ENCODE measurements at places on chromosomes 1 and 21.

DNA sequence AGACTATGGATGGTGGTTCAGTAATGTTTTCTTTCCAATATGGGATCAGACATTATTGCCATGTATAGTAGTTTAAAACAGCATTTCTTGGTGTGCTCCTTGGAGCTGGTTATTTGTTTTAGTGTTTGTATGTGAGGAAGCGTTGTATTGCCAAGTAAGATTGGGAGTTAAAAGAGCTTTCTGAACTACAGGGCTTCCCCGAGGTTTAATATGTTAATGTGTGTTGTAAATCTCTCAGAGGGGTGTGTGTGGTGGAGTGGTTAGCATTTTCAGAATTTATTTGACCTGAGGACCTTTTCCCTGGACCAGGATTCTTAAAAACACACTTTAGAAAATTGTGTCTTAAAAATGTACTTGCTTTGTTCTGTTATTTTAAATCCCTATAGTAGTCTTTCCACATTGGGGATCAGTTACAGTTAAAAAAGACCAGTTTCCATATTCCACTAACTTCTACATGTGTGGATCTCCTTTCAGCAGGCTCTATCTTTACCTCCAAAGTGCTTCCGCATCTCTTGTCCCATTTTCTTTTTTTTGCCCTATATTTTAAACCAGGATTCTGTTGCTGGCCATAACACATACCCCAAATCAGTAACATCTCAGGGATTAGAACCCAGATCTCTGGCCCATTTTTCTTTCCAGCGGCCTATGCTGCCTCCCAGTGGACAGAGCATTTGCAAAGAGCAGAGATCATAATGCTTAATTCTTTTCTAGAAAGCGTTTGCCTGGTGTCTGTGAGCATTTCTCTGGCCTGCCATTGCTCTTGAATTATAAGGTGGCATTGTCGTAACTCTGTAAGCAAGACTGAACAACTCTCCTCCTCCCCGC lies 58.6 kb downstream of the PBX1 start:
- DNase-seq: no peak

DNA sequence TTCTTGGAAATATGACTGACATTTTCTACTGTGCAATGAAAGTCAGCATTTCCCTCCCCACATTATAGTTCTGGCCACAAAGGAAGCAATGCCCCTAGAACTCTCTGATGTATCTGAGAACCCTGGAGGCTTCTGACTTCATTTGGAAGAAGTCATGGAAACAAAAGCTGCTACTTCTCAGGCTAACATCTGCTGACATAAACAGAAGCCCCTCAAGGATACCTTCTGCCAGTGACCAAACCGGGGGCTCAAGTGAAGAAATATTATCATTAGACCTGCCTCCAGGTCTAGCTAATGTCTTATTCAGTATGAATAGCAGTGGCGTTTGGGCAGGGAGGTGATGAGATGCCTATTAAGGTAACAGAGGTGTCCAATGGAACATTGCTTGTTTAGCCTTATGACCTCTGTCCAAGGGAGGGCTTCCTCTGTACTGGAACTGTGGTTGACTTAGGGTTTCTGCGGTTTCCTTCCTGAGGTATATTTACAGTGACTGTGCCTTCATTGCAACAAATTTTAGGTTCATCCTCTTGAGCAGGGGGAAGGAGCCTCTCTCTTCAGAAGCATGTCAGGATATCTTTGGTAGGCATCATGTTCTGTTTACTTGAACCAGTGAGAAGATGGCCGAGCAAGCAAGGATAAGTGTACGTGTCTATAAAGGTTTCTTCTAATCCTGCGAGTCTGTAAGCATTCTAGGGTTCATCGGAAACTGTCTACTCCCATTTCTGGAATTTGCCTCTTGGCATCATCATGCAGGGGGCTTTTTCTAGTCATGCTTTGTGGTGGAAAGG lies 161.7 kb downstream of the PBX1 start:
- no peak for DNase-seq

- no peak for DNase-seq
These were observed 151.1 kb downstream of the NTNG1 start for GRCh38 chr1:107291987-107292386.

- DNase-seq: no peak
These were observed 5.6 kb upstream of the ADAMTSL4 start for GRCh38 chr1:150543500-150544143.

- DNase-seq: no peak
These were observed 32.8 kb downstream of the LHX4 start for GRCh38 chr1:180262628-180263488.

- no peak for DNase-seq
These were observed at the start of gene HAPLN2 for GRCh38 chr1:156618853-156619581. HAPLN2 (plus strand) TSS chr1:156619415; CDS start chr1:156623491, 4,076 bp downstream.

DNA sequence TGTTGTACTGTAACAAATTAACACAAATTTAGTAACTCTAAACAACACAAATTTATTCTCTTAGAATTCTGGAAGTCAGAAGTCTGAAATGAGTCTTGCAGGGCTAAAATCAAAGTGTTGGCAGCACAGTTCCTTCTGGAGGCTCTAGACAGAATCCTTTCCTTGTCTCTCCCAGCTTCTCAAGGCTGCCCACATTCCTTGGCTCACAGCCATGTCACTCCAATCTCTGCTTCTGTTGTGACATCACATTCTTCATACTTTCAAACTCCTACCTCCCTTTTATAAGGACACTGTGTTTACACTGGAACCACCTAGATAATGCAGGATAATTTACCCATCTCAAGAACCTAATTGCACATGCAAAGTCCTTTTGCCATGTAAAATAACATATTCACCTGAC lies 225.0 kb upstream of the PRMT6 start:
- DNase-seq: no peak

- no peak for DNase-seq
These were observed 268.8 kb upstream of the NR5A2 start for GRCh38 chr1:199758626-199759255.

DNA sequence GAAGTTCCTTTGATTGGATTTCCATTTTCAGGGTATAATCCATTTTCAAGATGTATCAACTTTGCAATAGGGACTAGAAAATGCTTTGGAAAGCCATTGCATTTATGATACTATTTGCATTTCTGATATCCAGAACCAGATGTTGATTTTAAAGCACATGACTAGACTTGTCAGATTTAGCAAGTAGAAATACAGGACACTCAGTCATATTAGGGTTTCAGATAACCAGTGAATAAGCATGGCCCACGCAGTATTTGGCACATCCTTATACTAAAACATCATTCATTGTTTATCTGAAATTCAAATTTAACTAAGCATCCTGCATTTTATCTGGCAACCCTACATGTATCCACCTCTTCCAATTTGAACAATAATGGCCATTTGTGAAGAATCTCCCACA lies 113.3 kb upstream of the DPT start:
- DNase-seq: no peak

DNA sequence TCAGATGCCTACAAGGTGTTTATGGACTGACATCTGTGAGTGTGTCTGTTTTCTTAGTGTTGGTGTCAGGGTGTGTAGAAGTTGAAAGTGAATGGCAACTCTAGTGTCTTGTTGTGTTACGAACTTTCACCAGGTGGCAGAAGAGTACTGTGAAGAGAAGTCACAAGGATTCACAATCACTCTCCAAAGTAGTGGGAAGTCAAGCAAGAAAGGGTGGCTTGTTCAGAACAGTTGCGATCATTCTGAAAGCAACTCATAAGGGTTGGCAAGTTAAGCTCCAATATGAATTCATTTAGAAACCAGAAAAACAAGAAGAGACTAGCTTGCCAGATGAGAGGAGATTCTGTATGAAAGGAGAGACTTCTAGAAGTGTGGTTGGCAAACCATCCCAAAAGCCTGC lies 86.1 kb downstream of the FASLG start:
- peak; percentile 8 for DNase-seq

DNA sequence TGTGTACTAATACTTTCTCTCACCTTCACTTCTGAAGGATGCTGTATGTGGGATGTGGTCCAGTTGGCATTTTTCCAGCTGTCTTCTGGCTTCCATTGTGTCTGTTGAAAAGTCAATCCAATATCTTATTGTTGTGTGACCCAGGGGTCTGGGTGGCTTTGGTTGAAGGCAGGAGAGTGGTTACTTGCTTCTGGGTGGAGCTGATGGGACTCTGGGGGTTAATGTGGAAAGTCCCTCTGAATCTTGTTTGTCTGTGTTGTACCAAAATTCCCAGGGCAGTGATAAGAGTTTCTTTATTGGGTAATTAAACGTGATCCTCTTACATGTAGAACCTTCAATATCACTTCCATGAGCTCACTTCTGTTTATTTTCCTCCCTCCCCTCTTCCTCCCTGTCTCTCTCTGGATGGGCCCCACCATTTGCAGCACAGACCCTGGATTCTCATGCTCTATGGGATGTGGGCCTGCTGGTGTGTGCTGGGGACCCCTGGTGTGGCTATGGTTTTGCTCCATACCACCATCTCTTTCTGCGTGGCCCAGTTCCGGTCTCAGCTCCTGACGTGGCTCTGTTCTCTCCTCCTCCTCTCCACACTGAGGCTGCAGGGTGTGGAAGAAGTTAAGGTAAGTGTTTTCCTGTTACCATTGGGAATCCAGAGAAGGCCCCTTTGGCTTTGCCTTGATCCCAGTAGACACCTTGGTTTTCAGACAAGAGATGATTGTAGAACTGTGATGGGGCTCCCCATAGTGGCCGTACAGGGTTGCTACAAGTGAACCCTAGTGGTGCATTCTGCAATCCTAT lies 71.5 kb downstream of the HHAT start:
- no peak for DNase-seq

DNA sequence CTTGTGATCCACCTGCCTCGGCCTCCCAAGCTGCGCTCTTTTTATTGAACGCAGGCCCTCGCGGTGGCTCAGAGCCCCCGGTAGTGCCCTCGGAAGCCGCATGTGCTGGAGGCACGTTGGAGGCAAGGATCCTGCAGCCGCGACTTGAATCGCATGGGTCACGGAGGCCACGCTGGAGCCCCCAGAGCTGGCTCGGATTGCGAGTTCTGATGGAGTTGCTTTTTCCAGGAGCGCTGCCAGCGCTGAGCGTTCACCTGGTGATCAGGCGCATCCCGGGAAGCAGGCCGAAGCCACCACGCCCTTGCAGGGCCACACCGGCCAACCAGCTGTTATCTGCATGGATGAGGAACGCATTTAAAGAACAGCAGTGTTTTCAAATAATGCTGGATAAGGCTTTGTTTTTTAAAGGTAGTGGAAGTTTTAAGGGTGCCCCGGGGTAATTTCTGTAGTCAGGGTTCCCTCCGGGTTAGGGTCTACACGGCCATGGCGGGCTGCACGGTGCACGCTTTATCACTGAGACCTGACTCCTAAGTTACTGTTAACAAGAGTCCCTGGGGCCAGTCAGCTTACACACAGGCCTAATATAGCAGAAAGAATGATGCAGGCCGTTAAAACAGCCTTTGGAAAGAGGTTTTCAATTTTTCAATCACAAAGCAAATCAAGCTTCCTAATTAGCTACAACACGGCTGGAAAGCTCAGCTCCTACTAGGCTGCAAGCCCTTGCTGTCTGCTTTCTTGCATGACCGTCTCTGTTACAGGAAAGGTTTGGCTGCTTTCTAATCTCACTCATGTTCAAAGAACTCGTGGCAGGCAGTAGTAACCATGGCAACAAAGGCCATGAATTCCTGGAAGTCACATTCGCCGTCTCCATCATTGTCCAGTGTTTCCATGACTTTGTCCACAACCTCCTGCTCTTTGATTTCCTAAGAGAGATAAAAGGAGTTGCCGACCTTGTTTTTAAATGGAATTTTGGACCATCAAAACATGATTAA lies 6.0 kb downstream of the S100B start:
- no peak for DNase-seq

- DNase-seq: no peak
These were observed 106.6 kb downstream of the NPHP4 start for GRCh38 chr1:5885471-5886139.

- no peak for DNase-seq
These were observed 6.0 kb upstream of the PLA2G2C start for GRCh38 chr1:20192364-20192763.

DNA sequence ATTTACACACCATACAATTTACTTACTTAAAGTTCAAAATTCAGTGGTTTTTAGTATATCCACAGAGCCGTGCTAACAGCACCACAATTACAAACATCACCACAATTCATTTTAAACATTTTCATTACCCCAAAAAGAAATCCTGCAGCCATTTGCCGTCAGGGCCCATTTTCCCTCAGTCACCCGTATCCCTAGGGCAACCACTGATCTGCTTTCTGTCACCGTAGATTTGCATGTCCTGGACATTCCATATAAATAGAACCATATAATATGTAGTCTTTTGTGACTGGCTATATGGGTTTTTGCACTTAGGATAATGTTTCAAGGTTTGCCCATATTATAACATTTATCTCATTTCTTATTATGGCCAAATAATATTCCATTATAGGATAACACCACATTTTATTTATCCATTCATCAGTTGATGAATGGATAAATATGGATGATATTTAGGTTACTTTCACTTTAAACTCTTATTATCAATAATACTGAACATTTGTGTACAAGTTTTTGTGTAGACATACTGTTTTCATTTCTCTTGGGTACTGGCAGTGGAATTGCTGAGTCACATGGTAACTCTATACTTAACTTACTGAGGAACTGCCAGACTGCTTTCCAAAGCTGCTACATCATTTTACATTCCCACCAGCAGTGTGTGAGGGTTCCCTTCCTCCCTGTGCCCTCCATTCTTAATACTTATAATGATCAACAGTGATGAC lies 68.9 kb downstream of the ST3GAL3 start:
- DNase-seq: no peak

- DNase-seq: no peak
These were observed 57.6 kb upstream of the CD34 start for GRCh38 chr1:207968521-207969009.

- no peak for DNase-seq
These were observed 8.9 kb upstream of the ZNF326 start for GRCh38 chr1:89986020-89986419.

- DNase-seq: peak; percentile 24
These were observed at the start of gene TNFRSF1B for GRCh38 chr1:12166834-12167492. TNFRSF1B (plus strand) TSS chr1:12166991; CDS start chr1:12167092, 101 bp downstream.

DNA sequence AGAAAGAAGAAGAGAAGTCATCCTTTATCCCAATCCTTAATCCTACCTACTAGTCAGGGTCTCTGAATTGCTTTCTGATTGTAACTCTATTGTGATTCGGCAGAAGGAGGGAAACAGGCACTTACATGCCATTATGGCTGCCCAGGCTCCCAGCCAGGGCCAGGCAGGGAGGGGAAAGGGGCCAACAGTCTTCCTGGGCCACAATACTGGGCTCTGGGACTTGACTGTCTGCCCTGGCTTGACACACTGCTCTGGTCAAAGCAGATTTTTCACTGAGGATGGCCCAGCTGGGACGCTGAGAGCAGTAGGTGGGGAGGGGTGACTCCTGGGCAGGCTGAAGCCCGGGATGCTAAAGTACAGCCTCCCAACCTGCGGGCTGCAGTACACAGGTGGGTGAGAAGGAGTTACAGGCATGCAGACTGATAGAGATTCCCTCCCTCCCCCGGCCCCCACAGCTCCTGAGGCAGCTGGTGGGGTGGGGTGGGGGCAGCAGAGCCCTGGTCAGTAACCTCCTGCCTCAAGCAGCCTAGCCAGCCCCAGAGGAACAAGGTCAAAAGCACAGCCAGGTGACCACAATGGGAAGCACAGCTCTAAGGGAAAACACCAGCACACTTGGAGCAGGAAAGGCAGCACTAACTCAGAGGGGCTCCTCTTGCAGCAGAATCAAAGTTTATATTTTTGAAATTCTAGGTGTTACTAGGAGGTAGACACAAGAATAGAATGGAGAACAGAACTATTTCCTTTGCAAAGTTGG lies 25.3 kb downstream of the KCND3 start:
- no peak for DNase-seq

Measured in activated naive CD4-positive, alpha-beta T cell (primary cell).